ENCODE measurements at places on chromosomes 11 and 22.
A peak's percentile ranks its signal among the peaks of the same experiment; 100 is the strongest.

GRCh38 chr11:63868399-63869064 lies 29.6 kb downstream of the MARK2 start:
- no peak for DNase-seq

DNA sequence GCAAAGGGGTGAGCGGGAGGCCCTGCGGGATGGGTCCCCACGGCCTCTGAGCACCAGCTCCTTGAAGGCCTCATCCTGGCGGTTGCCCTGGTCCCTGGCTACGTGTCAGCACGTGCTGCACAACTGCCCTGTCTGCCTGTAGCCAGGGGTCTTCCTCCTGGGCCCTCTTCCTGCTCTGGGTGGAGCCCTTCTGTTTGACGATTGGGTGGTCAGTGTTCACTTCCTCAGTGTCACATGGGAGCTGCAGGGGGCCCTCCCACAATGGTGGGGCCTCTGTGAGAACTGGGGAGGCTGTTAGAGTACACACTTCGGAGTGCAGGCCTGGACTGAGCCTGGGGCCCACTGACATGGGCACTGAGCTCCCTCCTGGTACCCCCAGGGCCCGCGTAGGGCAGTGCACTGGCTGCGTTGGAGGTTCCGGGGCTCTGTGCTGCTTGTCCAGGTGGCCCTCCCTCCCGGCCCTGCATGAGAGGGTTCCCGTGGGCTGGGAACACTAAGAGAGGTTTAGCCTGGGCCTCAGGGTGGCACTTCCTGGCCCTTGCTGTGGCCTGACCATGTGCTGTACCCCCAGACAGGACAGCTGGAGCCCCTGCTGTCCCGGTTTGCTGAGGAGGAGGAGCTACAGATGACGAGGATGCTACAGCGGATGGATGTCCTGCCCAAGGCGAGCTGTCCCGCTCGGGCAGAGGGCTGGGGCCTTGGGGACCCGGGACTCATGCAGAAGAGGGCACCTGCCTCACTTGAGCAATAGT lies 13.8 kb downstream of the DGCR6L start:
- no peak for DNase-seq

DNA sequence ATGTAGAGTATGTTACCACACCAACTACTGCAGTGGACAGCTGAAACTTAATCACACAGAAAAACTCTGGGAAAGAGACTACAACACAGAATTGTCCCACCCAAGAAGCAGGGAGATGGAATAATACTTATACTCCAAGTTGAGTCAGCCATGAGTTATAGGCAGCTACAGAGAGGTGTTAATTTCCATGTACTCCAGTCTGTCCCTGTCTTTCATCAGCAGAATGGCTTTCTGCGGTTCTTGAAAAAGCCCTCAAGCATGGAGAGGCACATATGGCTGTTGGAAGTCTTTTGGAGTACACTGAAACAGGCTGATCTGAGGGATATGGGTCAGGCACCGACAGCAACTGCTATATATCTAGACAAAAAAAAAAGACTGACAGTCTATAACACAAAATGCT lies 219.5 kb downstream of the DLG2 start:
- no peak for DNase-seq

GRCh38 chr22:42313804-42314581 lies 43.5 kb upstream of the TCF20 start:
- DNase-seq, result peak; percentile 66

GRCh38 chr11:122682464-122682863 lies 26.9 kb downstream of the UBASH3B start:
- DNase-seq, result no peak

DNA sequence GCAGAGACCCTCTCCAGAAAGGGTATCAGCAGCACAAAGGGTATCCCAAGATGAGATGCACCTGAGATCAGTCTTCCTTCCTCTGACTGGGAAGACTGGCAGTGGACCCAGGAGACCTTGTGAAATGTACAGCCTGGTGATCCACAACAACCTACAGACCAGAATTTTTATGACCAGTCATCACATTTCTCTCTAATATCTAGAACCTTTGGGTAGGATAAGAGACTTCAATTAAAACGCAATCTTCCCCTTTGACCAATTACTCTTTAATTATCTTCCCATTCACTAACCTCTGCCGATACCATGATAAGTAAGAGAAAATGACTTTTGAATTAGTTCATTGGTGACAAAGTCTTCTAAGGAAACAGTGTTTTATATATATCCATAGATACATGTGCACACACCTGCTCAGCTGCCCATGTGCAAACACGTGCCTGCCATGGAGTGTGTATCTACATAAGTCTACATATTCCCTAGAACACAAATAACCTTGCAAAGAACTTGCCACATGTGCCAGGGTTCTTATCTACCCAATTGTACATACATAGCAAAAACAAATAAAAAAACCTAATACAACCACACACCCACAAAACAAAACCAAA lies 44.2 kb upstream of the SLC5A1 start:
- no peak for DNase-seq

DNA sequence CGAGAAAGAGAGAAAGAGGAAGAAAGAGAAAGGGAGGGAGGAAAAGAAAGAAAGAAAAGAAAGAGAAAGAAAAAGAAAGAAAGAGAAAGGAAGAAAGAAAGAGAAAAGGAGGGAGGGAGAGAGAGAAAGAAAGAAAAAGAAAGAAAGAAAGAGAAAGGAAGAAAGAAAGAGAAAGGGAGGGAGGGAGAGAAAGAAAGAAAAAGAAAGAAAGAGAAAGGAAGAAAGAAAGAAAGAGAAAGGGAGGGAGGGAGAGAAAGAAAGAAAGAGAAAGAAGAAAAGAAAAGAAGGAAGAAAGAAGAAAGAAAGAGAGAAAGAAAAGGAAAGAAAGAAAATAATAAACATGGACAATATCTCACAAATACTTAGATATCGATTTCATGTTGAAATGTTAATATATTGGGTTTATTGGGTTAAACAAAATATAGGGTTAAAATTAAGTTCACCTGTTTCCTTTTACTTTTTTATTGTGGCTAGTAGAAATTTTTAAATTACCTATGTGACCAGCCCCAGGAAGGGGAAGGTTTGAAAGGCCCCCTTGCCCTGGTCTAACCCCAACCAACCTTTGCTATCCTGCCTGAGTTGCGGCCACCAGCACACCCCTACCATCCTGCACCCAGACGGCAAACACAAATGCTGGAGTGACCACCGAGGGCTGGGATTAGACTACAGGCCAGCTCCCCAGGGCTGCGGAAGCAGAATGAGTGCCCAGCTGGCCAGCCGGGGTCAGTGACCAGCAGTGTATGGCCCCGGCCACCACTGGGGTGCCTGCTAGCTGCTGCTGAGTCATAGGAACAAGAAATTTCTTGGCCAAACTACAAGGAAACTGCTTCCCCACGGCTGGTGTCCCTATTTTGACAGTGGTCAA lies 81.0 kb upstream of the FGF3 start:
- no peak for DNase-seq

DNA sequence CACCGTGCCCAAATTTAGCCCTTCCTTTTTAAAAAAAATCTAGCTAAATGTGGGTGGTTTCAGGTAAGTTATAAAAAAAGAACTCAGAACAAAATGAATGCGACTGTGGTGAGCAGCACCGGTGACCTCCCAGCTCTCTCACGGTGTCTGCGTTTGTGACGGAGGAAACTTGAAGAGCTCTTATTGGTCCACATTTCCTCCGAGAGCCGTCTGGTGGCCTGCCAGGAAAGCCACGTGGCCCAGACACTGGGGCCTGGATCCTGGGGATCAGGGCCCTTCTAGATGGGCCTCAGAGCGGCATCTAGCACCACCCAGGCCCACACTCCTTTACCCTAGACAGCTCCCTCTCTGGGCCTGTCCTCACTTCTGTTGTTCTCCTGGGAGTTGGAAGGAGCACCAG lies 39.5 kb downstream of the B3GAT1 start:
- no peak for DNase-seq

DNA sequence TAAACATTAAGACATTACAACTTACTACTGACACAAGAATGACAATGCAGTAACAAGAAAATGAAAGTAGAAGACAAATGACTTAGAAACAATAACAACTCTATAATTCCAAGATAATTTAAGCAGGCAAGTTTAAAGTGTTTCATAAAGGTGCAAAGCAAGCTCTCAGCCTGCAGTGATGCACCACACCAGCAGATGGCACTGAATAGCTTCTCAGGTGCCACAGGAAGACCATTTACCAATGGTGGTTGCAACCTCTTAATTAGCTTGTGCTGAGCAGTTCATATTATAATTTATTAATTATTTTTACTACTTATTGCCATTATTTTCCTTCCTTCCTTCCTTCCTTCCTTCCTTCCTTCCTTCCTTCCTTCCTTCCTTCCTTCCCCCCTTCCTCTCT lies 60.6 kb downstream of the NXPE2 start:
- peak; percentile 58 for DNase-seq

DNA sequence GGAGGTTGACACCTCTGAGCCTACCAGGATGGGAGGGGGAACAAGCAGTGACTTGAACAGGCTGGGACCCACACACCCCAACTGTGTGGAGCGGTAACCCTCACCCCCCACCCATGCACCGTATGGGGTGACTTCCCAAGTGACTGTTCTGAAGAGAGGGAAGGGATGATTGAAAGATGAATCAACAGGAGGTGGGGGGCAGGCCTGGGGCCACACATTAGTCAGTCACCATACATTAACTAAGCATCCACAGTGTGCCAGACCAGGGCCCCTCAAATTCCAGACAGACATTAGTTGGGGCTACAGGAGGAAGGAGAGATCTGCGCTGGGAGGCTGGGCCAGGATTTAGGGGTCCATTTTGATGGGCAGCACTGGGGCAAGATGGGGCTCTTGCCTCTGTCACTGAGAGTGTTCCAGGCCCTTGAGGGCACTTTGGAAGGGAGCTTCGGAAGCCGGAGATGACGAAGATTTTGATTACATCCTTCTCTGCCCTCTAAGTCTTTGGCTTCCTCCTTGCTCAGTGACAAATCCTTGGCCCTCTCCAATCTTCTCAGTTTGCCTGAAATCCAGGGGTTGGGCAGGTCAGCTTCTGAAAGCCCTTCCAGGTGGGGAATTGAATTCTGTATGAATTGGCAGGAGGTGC lies 966 bp downstream of the SMTN start:
- no peak for DNase-seq

- DNase-seq, result peak; percentile 31
Measured at GRCh38 chr11:114197799-114198500, 98.2 kb upstream of the NNMT start.

DNA sequence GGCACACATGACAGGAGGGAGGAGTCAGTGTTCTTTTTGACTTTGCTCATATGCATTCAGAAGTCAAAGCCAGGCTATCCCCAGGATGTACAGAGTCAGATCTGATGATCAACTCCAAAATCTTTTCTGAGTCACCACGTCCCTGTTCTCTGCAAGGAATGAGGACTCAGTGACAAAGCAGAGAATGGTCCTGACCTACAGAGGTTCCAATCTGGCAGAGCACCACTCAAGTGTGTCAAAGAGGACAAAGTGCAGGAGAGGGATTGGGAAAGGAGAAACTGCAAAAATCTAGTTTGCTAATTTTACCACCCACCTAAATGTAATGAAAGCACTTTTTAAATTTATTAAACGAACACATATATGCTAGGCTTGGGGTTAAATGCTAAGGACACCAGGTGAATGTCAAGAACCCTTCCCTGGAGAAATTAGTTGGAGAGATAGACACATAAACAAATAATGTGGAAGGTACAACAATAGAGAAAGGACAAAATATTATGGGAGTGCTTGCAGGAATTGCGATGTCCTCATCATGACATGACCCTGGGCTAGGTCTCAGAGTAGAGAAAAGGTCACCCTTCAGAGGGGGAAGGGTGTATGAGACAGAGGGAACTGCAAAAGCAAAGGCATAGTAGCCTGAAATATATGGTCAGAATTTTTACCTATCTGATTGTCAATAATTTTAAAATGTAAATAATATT lies 56.3 kb downstream of the MTNR1B start:
- no peak for DNase-seq

DNA sequence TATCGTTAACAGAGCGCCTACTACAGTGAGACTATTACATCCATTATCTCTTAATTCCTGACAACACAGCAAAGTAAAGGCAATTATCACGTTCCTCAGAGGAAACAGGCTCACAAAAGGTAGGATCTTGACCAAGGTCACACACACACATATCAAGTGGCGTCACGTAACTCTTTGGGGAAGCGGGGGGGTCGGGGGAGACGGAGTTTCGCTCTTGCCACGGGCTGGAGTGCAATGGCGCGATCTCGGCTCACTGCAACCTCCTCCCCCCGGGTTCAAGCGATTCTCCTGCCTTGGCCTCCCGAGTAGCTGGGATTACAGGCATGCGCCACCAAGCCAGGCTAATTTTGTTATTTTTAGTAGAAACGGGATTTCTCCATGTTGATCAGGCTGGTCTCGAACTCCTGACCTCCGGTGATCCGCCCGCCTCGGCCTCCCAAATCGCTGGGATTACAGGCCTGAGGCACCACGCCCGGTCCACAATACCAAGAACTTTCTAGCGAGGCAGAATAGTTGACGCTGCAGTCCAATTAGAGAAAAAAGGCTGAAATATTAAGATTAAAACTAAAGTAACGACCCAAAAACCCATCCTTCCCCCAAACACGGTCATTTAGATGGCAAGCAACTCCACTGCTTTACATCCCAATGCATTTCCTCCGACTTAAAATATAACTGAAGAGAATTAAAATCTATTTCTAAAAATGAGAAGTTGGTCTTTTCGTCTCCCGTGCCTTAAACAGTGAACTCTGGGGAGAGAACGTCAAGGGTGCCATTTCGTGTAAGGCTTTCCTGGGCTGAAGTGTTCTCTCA lies 1.2 kb downstream of the DDX17 start:
- no peak for DNase-seq

DNA sequence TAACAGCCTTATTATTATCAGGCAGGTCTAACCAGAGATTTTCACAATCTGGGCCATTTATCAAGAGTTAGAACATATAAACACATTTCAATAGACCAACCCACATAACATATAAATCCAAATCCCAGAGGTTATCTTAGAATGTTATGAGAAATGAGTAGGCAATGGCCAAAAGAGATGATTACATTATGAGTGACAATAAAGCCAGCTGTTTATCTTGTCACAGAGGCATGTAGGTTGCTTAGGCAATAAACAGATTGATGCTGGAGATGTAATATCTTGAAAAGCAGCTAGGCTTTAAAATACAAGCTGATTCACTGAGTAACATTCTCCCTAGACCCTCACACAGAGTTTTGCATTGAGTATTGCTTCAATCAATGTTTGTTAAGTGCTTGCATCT lies 148.5 kb upstream of the SESN3 start:
- no peak for DNase-seq

DNA sequence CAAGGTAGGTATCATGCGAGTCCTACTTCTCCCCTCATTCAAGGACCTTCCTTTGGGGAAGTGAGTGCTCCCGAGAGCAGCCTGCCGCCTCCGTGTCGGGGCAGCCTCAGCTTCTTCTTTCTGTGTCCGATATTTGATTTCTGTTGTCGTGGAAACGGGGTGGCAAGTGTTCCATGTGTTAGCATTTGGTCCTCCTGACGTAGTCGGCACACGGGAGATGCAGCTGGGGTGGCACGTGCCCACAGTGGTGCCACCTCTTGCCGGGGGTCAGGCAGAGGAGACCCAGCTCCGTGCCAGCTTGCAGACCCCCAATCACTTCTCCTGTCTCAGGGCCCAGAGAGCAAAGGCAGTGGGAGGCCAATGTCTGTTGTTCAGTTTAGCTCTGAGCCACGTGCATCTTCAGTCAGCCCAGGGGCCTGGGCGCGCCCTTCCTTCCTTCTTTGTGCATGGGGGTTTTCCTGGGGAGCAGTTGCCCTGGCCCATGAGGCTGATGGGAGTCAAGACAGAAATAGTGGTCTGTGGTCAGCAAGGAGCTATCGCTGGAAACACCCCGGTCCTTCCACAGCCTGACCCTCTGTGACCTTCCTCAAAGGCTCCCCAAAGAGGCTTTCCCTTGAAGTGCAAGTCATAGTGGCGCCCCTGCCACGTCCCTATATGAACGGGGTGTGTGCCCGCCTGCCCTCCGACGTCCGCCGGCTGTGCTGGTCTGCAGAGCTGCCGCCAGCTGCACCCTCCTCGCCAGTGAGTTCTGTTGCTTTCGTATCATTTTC lies 44.5 kb downstream of the PARVB start:
- no peak for DNase-seq
